ENCODE measurements at places on chromosomes 6 and 20.

GRCh38 chr6:20757761-20758160 lies 223.5 kb downstream of the CDKAL1 start:
- DNase-seq, result no peak

- DNase-seq, result no peak
Measured at GRCh38 chr20:46142124-46142523, 24.0 kb downstream of the CD40 start.

GRCh38 chr6:156016186-156016976 lies 560.7 kb upstream of the NOX3 start:
- DNase-seq, result no peak

GRCh38 chr20:1524004-1524403 lies 32.8 kb upstream of the SIRPB2 start:
- DNase-seq, result no peak

DNA sequence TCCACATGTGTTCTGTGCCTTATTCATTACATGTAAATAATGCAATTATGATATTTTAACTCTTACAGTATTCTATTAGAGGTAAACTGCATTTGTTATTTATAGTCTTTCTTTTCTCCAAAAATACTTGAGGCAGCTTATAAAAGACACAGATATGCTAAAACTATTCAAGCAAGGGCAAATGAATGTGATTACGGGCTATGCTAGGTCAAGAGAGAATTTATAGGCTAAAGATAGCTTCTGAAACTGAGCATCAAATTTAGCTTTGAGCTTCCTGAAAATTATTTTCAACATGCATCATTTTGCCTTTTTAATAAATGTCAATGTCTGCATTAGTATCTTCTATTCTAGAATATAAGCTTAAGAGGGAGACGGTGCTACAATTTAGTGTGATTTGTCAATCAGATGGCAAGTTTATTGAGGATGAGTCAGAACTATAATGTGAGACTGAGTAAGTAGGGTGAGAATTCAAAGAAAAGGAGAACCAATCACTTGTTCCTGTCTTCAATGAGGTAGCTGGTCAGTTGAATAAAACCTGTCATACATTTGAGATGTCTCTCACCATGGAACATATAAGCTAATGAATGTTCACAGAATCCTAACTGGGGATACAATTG lies 669.4 kb upstream of the CITED2 start:
- DNase-seq, result no peak

DNA sequence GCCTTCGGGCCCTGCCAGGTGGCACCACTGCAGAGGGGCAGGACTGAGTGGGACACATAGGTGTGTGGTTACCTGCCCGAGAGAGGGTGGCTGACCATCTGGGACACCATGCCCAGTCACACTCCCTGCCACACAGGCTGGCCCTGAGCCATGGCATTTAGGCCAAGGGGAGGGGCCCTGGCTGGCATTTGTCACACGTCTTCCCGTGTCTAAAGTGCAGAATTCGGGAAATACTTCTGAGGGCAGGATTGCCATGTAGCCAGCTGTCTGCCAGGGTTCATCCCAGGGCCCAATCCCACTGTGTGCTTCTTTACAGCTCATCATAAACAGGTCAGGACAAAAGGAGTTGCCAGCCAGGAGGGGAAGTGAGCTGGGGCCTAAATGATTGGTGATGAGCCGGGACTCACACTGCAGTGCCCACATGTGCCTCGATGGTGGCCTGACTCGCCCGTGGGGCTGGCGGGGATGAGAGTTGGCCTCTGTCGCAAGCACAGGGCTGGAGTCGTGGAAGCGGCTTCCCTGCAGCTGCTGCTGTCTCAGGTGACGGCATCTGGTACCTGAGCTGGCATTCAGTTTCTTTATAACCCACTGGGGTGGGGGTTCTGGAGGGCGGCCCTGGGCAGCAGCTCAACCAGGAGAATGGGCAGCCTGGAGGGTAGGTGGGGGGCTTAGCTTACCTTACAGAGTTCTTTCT lies 5.9 kb upstream of the UNC93A start:
- no peak for DNase-seq

DNA sequence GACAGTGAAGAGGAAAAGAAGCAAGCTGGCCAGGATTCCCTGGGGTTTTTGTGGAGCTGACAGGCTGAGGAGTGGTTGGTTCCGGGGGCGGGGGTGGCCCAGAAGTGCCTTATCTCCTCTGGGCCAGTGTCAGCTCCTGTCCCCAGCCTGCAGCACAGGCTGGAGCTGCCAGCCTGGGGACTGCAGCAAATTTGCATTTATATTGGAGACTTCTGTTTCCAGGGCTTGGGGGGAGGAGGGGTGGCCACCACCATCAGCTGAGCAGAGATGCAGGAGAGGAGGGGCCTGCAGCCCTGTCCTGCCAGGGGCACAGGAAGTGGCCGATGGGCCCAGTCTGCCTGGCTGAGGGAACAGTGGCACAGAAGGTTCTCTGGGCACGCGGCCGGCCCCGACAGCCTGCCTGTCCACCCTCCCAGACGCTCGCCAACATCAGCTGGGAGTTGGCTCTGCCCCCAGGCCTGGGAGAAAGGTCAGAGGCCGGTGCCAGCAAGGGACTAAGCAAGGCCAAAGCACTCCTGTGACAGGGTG lies 24.3 kb upstream of the SCRT2 start:
- peak; percentile 79 for DNase-seq

- DNase-seq, result no peak
Measured at GRCh38 chr6:122803171-122803661, 14.2 kb downstream of the SMPDL3A start.

- no peak for DNase-seq
Measured at GRCh38 chr6:56685994-56686393, 43.3 kb upstream of the DST start.

GRCh38 chr20:20083807-20084206 lies 31.5 kb downstream of the CFAP61 start:
- DNase-seq, result peak; percentile 22

All from H7 (cell line).